DMS53 (cell line): ENCODE measurements at places on chromosomes 1 and 21.

DNA sequence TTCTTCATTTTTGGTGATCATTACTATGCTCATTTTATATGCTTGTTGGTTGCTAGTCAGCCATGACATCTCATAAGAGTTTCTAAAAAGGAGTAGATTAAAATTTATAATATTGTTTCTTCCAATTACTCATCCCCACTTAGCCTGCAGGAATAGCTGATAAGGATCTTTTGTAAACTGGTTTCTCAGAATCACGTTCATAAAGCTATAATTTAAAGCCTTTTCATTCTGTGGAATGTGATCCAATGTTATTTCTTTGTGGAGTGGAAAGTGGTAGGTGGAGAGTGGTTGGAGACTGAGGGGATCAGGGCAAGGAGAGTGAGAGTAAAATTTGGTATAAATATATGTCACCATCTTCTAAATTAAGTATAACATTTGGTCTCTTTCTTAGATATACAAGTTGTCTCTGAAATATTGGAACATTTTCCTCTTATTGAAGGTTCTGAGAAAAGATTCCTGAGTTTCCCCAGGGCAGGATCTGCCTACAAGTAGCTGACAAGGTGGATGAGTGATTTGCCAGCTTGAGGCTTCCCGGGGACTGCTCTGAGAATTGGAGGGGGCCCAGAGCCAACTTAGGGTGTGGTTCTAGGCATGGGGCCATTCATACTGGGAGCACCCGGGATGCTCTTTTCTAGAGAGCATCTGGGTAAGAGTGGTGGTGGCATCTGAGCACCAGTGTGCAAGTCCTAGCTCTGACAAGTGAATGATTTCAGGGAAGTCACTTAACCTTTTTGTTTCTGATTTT lies 116.4 kb downstream of the TBX19 start:
- DNase-seq, result no peak

DNA sequence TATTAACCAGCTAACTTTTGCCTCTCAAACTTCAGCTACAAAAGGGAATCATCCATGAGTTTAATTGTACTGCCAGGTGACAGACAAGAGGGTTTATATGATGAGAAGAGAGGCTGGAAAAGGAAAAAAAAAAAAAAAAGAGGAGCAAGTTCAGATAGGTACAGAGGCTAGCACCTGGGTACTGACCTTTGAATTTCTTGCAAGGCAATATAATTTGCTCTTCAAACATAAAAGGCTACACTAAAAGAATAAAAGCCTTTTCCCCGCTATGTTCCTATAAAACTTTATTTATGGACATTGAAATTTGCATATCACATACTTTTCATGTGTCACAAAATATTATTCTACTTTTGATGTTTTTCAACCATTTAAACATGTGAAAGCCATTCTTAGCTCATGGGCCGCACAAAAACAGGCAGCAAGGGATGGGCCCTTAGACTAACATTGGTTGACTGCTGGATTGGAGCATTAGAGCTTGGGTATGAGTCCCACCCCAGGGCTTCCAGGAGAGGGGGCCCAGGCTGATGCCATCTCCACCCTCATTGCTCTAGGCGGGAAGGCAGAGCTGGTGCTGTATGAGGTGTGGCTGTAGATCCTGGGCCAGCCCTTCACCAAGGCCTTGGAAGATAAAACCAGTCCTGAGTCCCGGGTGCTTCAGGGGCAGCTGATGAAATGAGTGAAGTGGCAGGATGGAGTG lies 44.3 kb downstream of the ATP1B1 start:
- peak; percentile 7 for DNase-seq

GRCh38 chr1:208637181-208637580 lies 393.0 kb upstream of the PLXNA2 start:
- no peak for DNase-seq

GRCh38 chr1:29126198-29126597 lies 2.5 kb upstream of the TMEM200B start:
- no peak for DNase-seq

DNA sequence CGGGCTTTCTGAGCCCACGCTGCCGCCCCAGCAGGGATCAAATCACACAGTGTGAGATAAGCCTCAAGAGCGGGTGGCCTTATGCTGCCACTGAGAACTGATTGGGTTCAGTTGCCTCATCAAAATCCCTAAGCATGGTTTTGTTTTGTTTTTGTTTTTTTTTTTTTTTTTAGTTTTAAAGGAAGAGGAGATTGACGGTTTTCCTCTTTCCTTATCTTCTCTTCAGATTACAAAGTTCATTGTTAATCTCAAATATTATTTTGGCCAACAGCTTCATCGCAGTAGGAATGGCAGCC lies 651 bp downstream of the COA6 start:
- DNase-seq, result no peak

GRCh38 chr1:73463873-73464272 lies 734.1 kb downstream of the LRRIQ3 start:
- no peak for DNase-seq

- no peak for DNase-seq
Observed at GRCh38 chr1:189538271-189538670, 939.4 kb downstream of the BRINP3 start.

GRCh38 chr1:207397525-207397926 lies 56.6 kb upstream of the CR2 start:
- DNase-seq, result peak; percentile 24

DNA sequence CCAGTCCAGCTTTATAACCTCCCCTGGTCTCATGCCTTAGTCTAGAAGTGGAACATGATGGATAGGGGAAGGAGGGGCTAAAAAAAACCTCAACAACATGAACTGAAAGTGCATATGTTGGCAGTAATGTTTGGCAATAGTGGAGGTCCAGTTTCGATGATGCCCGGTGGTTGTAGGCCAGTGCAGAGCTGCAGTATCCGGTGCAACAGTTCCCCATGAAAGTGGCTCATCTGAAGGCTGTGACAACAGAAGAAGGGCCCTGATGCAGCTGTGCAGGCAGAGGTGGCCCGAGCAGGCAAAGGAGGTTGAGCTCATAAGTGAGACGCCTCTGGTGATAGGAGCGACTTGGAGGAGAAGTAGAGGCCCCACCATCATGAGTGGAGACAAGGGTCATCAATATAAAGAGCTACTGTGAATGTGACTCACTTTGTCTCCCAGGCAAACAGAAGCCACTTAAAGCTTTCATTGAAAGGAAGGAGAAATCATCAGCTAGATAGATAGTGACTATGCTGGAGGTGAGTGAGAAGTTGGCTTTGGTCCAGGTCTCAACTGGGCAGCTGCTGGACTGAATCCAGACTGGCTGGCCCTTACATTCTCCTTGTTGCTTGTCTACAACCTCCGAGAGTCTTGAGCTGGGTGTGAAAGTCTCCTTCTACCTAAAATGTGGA lies 10.2 kb upstream of the CREG1 start:
- peak; percentile 86 for DNase-seq

DNA sequence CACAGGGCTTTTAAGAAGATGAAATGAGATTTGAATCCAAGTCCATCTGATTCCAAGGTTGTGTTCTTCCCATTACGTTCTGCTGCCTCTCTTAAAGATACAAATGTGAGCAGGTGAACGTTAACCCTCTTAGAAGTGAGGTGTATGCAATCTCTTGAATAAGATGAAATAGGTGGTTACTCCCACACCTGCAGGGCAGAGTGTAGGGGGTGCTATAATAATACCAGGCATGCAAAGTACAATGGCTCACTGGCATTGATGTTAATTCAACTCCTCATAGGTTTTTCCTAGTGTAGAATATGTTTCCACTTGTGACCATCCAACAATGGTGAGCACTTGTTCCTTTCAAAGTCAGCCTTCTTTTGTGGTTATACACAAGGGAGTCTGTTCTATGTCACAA lies 163.0 kb downstream of the ASTN1 start:
- DNase-seq, result no peak
